ENCODE measurements at places on chromosomes 7 and 10. TPM values are rescaled to one million over a fixed set of nuclear protein-coding genes. Genes with fewer than 3 reads are reported as not detected.

DNA sequence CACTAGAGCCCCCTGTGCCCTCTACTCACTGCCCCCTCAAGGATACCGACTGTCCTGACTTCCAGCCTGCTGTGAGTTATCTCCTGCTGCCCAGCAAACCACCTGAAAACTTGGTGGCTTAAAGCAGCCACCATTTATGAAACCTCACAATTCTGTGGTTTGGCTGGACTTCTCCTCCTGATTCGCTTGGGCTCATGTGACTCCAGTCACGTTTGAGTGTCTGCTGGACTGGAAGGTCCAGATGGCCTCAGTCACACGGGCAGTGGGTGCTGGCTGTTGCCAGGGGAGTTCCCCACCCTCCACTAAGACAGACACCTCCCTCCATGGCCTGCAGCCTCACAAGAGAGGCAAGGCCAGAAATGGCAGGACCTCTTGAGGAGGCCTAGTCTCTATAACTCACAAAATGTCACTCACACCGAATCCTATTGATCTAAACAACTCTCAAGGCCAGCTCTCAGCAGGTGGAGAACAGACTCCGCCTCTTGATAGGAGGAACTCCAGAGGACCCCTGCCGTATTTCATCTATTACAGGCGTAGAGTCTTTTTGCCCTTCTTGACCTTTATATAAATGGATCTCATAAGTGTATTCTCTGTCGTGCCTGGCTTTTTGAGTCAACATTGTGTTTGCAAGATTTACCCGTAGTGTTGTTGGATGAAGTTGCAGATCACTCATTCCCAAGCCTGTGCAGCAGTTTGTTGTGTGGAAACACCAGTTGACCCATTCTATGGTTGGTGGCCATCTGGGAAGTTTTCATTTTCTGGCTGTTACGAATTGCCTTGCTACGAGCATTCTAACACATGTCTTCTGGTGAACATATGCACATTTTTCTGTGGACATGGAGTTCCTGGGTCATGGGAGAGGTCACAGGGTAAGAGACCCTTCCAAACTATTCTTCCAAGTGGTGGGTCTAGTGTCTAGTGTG, 48.3 kb downstream of the ZMIZ1 start:
- no peak for DNase-seq

DNA sequence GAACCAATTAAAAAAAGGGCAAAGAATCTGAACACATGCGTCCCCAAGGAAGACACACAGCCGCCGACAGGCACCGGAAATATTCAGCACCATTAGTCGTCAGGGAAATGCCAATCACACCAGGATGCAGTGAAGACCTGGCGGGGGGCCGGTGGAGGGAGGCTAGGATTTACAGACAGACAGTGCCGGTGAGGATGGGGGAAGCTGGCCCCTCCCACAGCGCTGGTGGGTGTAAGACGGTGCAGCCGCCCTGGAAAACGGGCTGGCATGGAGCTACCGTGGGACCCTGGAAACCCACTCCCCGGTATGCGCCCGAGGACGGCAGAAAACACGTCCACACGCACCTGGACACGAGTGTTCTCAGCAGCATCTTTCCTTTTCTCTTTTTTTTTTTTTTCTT, 4.8 kb upstream of the ADAP1 start:
- no peak for DNase-seq

DNA sequence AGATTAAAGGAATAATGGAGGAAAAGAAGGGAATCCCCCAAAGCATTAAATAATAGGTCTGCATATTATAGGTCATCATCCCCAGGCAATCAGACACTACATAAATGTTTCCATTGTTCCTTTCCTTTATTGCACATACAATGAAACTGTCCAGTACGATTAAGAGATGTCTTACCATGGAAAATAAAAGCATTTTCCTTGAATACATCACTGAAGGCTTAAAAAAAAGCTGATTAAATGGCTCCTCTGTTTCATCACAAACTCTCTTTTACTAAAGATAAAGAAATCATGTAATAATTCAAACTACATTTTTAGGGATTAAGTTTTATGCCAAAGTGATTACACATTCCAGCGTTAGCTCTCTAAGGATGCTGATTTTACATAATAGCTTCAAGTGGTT, 316.0 kb downstream of the AGMO start:
- DNase-seq, result no peak

DNA sequence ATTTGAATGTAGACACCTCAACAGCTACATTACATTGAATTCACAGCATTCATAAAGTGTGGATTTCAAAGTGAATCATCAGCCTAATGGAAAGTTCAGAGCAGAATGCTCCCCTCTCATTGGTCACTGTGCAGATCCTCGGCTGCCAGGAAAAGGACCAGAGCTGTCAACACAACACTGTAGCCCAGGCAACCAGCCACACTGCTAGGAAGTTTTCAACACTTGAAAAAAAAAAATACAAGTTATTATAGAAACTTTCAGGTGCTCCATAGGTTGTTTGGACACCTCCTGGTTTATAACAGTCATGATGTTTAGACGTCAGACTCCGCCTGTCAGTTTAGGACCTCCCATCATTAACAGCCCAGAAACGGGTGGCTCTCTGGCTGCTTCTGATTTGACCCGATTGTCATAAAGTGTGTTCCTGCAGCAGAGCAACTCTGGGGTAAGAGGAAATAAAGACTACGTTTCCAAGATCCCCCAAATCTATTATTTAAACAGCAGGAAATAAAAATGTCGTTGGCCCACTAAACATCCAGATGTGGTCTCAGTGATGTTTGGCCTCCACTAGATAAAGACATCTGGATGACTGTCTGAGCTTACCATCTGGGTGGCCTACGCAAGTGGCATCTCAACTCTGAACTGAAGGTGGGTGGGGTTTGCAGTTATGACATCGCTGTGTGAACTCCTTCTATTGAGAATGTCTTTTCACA, 117.4 kb downstream of the CABCOCO1 start:
- no peak for DNase-seq

- no peak for DNase-seq
These were observed 7.9 kb downstream of the TBATA start for GRCh38 chr10:70777063-70777875.

- DNase-seq, result no peak
These were observed 129.5 kb upstream of the PCGF5 start for GRCh38 chr10:91090761-91091529.

DNA sequence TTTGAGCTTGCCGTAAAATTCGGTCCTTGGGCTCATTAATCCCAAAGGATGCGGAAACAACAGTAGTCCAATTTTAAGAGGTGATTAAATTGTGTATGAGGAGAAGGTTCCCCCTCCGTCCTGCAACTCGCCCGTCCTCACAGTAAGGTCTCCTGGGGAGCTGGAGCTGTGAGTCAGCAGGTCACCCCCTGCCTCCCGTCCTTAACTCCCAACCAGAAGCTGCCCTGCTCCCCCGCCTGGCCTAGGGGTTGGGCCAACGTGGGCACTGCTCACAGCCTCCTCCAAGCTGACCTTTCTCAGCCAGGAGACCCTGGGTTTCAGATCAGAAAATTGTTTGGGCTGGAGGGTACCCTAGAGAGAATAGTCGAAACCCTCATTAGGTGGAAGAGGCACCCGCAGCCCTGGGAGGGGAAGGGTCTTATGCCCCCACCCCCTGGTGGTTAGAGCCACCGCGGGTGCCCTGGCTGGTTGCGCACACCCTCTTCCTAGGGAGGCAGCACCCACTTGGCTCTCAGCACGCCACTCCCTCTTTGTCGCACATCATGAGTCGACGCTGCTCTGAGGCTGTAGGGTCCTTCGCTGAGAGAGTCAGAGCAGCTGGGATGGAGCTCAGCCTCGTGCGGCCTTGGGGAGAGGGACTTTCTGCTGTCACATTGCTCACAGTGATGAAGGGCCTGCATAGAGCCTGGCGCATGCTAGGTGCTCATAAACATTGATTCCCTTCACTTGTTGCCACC, 131.2 kb downstream of the TACC2 start:
- DNase-seq, result no peak

- no peak for DNase-seq
These were observed 64.4 kb downstream of the KCND2 start for GRCh38 chr7:120337308-120337907.

- DNase-seq, result peak; percentile 32
These were observed 78.5 kb downstream of the ADCY1 start for GRCh38 chr7:45652630-45653029.

WDFY4 gene
- 8.6 TPM for total RNA-seq

TRIM50 gene
- total RNA-seq, result 0.71 TPM

COL1A2 gene
- total RNA-seq, result 443 TPM

OGDHL gene
- not detected for total RNA-seq

SLC26A4 gene
- 3.2 TPM for total RNA-seq

GLCCI1 gene
- total RNA-seq, result 23.5 TPM

PRF1 gene
- 7.6 TPM for total RNA-seq

HOXA13 gene
- total RNA-seq, result 0.18 TPM

SPDYE1 gene
- not detected for total RNA-seq
